NB4 (cell line): ENCODE measurements at places on chromosomes 13 and 19.

- no peak for DNase-seq
Observed at GRCh38 chr19:11927227-11927626, 2.3 kb downstream of the ZNF700 start.

DNA sequence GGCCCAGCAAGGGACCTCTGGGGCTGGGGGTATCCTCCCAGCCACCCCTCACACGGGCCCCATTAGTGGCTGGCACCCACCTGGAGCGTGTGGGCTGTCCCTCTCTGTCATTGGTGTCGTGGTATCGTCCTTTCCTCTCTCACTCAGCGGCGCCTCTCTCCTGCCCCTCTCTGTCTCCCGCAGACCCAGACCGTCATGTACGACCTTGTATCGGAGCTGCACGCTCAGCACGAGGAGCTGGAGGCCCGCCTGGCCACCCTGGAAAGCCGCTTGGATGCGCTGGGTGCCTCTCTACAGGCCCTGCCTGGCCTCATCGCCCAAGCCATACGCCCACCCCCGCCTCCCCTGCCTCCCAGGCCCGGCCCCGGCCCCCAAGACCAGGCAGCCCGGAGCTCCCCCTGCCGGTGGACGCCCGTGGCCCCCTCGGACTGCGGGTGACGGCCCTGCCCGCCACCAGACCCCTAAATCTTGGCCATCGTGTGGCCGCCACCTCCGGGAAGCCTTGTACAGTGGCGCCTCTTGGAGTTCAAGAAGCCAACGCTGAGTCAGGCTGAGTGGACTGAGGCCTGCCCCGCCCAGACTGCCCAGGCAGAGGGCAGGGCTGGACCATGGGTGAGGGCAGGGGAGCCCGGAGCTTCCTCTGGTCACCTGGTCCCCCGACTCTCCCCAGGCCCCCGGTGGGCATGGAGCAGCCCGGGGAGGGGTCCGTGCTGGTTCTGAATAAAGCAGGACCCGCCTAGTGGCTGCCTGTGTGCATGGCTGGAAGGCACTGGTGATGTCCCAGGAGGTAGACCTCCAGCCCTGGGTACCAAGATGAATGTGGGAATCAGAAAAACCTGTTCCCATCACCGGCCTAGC lies 9.8 kb upstream of the ARRDC2 start:
- no peak for DNase-seq

DNA sequence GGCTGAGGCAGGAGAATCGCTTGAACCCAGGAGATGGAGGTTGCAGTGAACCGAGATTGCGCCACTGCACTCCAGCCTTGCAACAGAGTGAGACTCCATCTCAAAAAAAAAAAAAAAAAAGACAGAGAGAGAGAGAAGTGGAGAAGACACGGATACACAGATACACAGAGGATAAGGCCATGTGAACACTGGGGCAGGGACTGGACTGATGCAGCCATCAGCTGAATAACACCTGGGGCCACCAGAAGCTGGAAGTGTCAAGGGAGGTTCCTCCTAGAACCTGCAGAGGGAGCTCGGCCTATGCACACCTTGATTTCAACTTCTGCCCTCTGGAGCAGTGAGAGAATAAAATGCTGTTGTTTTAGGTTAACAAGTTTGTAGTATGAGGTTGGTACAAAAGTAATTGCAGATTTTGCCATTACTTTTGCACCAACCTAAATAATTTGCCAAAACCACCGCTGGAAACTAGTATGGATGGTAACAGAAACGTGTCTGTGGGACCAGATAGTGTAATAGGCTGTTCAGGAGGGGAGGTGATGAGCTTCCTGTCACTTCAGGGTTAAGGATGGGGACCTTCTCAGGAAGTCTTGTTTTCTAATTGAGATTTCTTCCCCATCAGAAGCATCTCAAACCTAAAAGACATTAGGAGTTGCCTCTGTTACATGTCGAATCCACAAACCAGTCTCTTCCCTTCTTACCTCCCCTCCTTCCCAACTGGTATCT lies 36.4 kb upstream of the IGSF23 start:
- DNase-seq = peak; percentile 43

- DNase-seq = peak; percentile 95
Observed at GRCh38 chr13:106182404-106182803, 353.1 kb downstream of the EFNB2 start.

- DNase-seq = no peak
Observed at GRCh38 chr13:37014609-37015008, 14.0 kb downstream of the EXOSC8 start.

DNA sequence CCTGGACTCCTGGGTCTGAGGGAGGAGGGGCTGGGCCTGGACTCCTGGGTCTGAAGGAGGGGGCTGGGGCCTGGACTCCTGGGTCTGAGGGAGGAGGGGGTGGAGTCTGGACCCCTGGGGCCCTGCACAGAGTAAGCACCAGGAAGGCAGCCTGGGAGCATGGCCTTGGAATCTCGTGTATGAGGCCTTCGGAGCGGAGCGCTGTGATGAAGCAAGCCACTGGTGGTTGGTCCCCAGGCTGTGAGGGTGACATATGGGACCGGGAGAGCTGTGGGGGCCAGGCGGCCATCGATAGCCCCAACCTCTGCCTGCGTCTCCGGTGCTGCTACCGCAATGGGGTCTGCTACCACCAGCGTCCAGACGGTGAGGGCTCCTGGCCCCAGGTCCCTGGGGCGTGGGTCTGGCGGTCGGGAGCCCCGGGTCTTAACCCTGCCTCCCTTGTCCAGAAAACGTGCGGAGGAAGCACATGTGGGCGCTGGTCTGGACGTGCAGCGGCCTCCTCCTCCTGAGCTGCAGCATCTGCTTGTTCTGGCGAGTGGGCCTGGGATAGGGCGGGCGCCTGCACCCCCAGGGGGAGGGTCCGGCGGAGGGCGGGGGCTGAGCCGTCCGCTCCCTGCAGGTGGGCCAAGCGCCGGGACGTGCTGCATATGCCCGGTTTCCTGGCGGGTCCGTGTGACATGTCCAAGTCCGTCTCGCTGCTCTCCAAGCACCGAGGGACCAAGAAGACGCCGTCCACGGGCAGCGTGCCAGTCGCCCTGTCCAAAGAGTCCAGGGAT lies 918 bp downstream of the TMEM190 start:
- no peak for DNase-seq

GRCh38 chr19:6979399-6979798 lies 41.8 kb downstream of the MBD3L2B start:
- DNase-seq = no peak

GRCh38 chr13:49256841-49257240 lies 9.1 kb downstream of the CDADC1 start:
- DNase-seq = no peak

DNA sequence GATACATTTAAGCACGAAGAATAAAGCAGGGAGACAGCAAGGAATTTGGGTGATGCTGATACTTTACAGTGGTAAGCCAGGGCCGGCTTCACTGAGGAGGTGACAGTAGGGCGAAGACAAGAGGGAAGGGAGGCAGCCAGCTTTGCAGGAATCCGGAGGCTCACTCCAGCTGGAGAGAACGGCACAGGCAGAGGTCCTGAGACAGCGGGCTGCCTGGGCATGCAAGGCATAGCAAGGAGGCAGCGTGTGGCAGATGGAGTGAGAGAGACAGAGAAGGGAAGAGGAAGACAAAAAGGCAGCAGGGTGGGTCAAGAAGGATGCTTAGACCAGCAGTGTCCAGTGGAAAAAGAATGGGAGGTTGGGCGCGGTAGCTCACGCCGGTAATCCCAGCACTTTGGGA lies 83.2 kb upstream of the WASF3 start:
- no peak for DNase-seq

GRCh38 chr19:52590728-52591127 lies 20.6 kb downstream of the ZNF701 start:
- DNase-seq = peak; percentile 40

DNA sequence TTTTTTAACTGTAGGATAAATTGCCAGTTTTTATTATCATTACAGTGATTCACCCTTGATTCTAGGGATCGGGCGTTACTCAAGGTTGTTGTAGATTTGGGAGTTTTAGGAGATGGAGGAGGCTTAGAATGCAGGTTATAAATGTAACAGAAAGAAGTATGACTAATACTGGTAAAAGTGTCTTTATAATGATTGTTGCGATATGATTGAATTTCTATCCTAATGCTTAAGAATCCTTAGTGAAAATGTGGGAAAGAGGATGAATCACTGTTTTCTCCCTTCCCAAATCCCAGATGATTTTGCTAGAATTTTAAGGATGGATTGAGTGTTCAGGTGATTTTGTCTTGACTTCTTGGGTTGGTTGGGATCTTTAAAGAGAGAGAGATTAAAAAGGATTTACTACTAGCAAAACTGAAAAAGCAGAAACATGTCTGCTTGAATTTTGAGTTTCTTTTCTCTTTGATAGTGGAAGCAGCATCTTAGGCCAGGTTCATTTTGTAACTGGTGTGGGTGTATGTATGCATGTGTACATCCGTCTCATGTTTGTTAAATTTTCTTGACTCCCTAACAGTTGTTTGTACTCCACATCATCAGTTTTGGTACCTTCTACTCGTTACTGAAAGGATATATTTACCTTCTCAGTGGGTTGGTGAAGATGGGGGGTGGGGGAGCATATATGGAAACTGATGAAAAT lies 25.9 kb downstream of the ARHGAP35 start:
- no peak for DNase-seq

DNA sequence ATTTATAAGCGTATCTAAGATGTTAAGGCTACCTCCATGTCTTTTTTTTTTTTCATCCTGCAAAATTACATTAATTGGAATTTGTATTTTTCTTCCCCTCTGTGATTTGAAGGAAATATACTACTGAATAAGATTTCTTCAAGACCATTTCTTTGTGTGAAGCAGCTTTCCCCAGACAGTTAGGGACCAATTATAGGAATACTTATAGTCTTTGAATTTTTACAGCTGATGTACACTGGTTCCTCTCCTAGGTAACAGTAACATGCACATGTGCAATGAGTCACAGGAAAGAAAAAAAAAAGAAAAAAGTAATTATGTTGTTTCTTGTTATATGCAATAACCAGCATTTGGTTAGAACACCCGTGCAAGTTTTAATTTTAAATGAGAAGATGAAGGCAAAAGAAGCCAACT lies 82.0 kb downstream of the PCDH9 start:
- no peak for DNase-seq

- no peak for DNase-seq
Observed at GRCh38 chr13:107332188-107332587, 764.3 kb upstream of the ARGLU1 start.

DNA sequence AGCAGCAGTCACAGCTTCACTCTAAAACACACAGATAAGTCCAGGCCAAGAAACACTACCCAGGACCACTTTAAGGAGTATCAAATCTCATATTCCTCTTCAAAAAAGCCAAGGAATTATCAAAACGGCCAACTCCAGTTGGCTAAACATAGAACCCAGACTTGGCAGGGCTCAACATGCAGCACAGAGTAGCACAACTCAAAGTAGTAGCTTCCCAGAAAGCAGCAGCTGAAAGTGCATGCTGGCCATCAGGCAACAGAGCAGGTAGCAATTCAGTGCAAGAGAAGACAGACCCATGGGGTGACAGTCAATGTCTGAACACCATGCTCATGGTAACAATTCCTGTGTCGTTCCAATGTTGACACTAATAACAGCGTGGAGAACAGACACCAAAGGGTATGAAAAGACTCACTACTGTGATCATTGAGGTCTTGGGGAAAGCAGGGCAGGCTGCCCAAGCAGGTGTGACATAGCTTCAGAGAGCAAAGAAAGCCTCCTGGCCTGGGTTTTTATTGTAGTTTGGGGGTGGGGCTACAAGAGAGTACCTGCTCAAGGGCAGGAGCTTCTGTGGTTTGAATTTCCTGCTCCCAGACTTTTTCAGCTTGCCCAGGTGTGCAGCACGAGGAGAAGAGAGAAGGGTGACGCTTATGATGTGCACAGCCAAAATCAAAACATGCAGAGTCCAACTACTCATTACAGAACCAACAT lies 6.2 kb downstream of the ZNF709 start:
- DNase-seq = no peak

- no peak for DNase-seq
Observed at GRCh38 chr19:3671680-3672574, 28.3 kb downstream of the PIP5K1C start.

GRCh38 chr13:106941779-106942178 lies 373.8 kb upstream of the ARGLU1 start:
- no peak for DNase-seq

DNA sequence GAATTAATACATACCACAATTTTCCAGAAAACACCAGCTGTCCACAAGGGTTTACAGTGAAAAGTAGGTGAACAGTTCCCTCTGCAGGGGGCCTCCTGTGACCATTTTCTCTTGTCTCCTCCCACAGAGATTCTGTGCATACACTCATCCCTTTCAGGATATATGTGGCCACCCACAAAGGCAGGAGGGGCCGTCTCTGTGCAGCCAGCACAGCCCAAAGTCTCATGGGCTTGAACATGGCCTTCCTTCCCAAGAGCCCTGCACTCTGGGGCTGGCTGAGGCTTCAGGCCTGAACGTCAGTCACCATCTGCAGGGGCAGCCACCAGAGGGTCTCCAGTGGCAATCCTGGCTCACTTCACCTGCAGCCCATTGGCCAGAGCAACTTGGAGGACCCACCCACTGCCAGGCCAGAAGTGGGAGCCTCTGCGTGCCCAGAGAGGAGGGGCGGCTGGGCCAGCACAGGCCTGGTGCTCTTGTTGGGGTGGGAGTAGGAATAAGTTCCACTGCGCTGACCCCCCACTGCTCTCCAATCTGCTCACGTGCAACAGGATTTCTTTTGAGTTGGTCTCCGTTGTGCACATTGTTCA lies 25.1 kb downstream of the TMEM161A start:
- peak; percentile 80 for DNase-seq

GRCh38 chr19:37961198-37961597 lies 54.2 kb downstream of the SIPA1L3 start:
- DNase-seq = no peak

DNA sequence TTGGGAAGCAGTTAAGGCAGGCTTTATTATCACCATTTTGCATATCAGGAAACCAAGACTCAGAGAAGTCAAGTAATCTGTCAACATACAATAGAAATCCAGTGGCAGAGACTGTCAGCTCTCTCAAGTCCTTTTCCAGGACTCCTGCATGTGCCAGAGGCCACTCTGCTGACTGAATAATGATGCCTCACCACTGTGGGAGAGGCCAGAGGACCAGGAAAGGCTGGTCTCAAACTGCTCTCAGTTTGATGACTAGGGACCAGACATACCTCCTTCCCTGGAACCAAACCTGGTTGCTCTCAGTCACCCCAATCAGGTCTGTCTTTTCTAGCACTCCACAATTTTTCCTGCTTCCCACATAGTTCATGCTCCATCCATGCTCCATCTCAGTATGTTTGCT lies 8.0 kb downstream of the RNASEH2B start:
- no peak for DNase-seq

GRCh38 chr19:37719927-37720265 lies 335 bp upstream of the ZNF607 start:
- no peak for DNase-seq

- peak; percentile 79 for DNase-seq
Observed at GRCh38 chr19:6498294-6499036, 3.6 kb downstream of the TUBB4A start.

GRCh38 chr13:95296326-95296925 lies 4.8 kb downstream of the ABCC4 start:
- peak; percentile 30 for DNase-seq

DNA sequence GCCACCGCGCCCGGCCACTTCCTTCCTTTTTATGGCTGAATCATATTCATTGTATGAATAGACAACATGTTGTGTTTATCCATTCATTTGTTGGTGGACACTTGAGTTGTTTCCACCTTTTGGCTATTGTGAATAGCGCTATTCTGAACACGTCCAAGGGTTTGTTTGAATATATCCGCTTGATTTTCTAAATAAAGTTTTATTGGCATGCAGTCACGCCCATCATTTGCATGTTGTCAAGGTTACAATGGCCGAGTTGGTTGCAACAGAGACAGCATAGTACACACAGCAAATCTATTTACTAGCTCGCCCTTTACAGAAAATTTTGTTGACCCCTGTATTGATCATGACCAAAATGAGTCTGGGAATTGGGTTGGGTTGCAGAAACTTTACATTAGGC lies 43.5 kb downstream of the COLGALT1 start:
- peak; percentile 28 for DNase-seq

GRCh38 chr13:50073340-50073739 lies 58.1 kb downstream of the KCNRG start:
- no peak for DNase-seq
